ENCODE measurements at places on chromosomes 7 and 10.

- DNase-seq = no peak
Observed at GRCh38 chr7:46479680-46480079, 558.6 kb upstream of the IGFBP3 start.

- no peak for DNase-seq
Observed at GRCh38 chr7:7529328-7529727, 6.3 kb downstream of the COL28A1 start.

DNA sequence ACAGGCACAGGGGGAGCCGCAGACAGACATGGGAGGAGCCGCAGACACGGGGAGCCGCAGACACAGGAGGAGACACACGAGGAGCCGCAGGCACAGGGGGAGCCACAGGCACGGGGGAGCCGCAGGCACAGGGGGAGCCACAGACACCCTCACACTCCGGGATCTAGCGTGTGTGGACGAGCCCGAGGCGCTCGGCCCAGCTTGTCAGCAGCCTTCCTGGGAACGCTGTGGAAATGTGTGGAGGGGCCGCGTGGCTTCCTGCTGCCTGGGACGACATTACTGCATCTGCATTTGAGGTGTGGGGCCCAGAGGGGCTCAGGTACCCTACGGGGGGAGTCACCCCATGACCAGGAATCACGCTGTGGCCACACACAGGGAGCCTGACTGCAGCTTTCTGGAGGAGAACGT, 313.2 kb downstream of the PTPRN2 start:
- DNase-seq = no peak

DNA sequence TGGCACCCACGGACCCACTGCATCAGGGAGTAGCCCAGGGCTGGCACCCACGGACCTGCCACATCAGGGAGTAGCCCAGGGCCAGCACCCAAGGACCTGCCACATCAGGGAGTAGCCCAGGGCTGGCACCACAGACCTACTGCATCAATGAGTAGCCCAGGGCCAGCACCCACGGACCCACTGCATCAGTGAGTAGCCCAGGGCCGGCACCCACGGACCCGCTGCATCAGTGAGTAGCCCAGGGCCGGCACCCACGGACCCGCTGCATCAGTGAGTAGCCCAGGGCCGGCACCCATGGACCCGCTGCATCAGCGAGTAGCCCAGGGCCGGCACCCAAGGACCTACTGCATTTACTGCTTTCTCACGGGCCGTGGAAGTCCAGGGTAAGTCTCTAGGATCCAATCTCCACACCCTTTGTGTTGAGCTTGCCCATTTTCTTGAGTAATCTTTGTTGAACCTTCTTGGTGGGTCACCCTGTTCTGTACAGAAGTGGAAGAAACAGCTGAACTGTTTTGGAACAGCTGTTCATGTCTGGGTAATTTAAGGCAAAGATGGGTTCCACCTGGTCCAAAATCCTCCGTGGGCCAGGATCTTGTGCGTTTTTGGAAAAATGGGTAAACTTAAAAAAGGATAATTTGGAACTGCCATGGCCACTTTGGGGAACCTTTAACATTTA, 69.0 kb downstream of the VIPR2 start:
- DNase-seq = no peak

DNA sequence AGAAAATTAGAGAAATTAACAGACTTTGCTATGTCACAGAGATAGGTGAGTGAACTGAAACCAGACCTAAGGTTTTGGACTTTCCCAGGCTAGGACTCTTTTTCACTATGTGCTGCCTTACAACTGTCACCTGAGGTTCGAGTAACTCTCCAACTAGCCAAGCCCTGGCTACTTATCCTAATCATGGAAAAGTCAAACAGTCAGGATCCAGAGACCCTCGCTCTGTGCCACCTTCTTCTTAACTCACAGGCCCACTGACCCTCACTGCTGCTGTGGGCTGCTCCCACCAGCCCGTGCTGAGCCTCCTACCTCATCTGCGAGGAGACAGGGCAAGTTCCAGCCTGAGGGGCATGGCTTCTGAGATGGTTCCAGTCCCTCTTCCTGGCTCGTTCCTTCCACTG, 211.4 kb upstream of the KLF14 start:
- no peak for DNase-seq

GRCh38 chr10:3180355-3181025, 7.9 kb upstream of the PITRM1 start:
- no peak for DNase-seq

GRCh38 chr10:7186387-7187018, 224.3 kb downstream of the SFMBT2 start:
- no peak for DNase-seq

DNA sequence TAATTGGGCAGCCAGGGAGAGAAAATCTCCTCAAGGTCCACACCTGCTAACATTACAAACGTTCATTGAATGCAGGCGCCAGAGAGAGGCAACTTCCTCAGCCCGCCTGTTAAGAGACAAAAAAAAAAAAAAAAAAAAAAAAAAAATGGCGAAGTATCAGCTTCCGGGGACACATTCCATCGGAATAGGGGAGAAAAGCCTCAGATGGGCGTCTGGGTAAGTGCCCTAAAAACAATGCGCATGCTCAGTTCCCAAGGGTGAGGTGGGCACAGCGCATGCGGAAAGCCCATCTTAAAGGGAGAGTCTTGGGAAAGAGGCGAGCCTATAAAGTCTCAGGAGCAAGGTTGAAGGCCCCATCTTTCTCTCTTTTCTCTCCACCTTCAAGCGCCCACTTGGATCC, 1139.7 kb upstream of the CELF2 start:
- no peak for DNase-seq

- no peak for DNase-seq
Observed at GRCh38 chr10:125232841-125233240, 72.5 kb upstream of the CTBP2 start.

All from GM03348 (cell line).